ENCODE measurements at places on chromosomes 5 and 9.

DNA sequence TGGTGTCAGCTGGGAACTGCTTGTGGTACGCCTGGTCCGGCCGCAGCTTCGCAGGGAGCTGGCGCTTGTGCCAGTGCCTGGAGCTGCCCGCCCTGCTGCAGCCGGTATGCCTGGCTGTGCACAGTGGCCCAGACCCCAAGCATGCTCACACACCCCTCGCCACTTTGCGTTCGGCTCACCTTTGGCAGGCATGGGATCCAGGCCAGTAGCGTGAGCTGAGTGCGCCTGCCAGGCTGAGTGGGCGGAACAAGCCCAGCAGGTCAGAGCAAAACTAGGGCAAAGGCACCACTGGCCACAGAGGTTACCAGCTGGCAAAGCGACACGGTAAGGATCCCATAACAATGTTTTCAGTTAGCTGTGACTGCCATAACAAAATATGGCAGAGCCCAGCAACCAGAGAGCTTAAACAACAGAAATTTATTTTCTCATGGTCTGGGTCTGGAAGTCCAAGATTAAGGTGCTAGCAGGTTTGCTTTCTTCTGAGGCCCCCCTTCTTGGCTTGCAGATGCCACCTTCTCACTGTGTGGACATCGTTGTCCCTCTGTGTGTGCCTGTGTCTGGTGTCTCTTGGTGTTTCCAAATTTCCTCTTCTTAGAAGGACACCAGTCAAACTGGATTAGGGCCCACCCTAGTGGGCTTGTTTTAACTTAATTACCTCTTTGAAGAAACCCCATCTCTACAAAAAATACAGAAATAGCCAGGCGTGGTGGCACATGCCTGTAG, 61.6 kb downstream of the PSAT1 start:
- DNase-seq: no peak

GRCh38 chr5:107969847-107970246, 299.1 kb upstream of the EFNA5 start:
- no peak for DNase-seq

- DNase-seq: no peak
Observed at GRCh38 chr5:161093100-161093499, 241.1 kb upstream of the ATP10B start.

DNA sequence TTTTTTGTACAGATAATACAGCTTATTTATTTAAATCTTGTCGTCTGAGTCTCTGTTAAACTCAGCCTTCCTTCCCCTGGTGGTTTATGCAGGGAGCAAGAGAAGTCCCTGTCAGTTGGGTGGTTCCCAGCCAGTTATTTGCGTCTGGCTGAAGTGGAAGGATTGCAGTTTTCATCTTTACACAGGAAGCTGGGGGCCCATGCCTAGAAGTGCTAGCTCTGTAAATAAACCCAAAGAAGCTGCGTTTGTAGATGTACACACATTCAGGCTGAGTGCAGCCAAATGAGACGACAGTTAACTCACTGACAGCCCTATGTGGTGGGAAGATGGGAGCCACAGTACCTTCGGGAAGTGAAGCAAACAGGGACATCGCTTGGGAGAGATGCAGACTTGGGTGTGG, 122.1 kb downstream of the SAXO1 start:
- DNase-seq: no peak

DNA sequence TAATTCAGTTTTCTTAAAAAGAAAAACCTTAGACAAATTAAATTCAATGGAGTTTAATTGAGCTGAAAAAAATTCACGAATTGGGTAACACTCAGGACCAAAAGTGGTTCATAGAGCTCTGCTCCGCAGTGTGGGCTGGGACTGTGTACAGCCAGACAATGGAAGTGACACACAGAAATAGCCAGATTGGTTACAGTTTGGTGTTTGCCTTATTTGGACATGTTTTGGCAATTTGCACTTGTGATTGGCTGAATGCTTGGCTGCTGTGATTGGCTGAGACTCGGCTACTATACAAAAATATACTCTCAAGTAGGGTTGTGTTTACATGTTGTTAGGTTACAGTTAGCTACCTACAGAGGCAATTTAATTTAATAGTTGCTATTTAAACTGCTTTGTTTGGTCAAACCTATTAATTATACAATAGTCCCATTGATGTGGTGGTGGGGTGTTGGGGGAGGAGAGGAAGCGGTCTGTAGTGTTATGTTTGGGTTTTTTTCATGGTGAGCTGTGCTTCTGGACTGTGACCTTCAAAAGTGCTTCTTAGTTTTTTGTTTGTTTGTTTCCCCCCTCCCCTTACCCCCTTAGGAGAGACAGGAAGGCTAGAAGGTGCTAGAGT, 95.2 kb downstream of the CNTLN start:
- DNase-seq: no peak

DNA sequence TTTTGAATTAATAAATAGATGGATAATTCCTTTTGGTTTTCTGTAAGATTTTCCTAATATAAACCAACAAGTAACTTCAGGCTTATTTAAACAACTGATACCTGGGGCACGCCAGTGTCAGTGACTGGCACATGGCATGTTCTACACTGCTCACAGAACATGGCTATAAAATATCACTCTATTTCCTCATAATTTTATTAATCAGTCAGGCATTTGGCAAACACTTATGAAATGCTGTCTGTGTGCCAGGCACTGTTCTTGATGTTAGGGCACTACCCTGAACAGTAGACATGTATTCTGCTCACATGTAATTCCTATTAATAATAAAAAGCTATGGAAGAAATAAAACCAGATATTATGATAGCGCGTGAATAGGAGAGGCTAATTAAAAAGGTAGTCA, 661.0 kb downstream of the DTWD2 start:
- DNase-seq: no peak

- DNase-seq: no peak
Observed at GRCh38 chr5:31442058-31442745, 89.7 kb downstream of the DROSHA start.

- DNase-seq: peak; percentile 46
Observed at GRCh38 chr9:108671176-108671575, 184.6 kb downstream of the ACTL7B start.

GRCh38 chr9:90999425-91000397, 198.1 kb downstream of the SYK start:
- no peak for DNase-seq

- DNase-seq: no peak
Observed at GRCh38 chr5:2387634-2388325, 363.7 kb downstream of the IRX2 start.

GRCh38 chr9:130423272-130423671, 21.5 kb upstream of the ASS1 start:
- DNase-seq: no peak

DNA sequence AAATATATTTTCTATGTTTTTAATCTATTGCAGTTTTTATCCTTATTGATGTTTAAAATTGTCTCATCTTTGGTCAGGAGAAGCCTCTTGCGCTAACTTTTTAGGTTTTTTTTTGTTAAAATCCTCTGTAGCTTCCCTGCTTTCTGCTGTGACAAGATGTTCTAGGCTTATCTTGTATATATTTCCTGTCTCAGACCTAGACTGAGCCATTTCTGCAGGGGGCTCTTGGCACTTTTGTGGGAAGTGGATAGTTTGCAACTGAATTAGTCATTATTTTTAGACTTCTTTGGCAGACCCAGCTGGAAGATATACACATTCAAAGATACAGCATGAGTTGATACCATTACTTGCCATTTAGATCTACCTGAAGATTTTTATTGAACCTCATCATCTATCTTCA, 28.8 kb downstream of the TCERG1 start:
- no peak for DNase-seq
